Muscle of arm (tissue), 14 donors: ENCODE measurements at places on chromosomes 2 and 18. TPM values are rescaled to one million over a fixed set of nuclear protein-coding genes. Genes with fewer than 3 reads are reported as not detected.

Gene MRO
- polyA plus RNA-seq = 0.24 TPM

Gene TTC39C
- polyA plus RNA-seq = 3.2 TPM

Gene HOXD1
- polyA plus RNA-seq = 0.99 TPM

Gene GTF2A1L
- polyA plus RNA-seq = 0.50 TPM

Gene RESP18
- polyA plus RNA-seq = not detected

Gene FASTKD1
- polyA plus RNA-seq = 28.5 TPM

Gene MDH1B
- polyA plus RNA-seq = not detected

Gene PLA2R1
- 1.6 TPM for polyA plus RNA-seq

Gene TACR1
- polyA plus RNA-seq = 1.3 TPM

Gene CFAP221
- 0.32 TPM for polyA plus RNA-seq

Gene SGPP2
- 0.54 TPM for polyA plus RNA-seq

Gene FOXI3
- polyA plus RNA-seq = not detected

Gene CHRNA1
- polyA plus RNA-seq = not detected

Gene TXNL1
- polyA plus RNA-seq = 145 TPM
